ENCODE measurements at places on chromosomes 5 and 9.

DNA sequence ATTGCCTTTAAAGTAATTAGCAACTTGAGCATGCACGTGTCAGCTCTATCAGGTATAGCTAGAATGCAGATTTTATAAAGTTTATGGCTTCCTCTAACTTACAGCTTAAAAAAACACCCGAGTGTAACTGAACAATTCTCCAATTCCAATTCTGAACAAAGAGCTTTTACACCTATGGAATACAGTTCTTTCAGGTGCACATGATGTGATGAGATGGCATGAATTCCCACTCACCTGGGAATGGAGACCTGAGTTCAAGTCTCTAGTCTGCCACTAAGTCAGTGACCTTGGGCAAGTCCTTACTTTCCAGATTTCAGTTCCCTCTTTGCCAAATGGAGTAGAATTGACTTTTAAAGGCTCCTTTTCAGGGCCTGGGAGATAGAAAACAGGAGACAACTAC, 1.8 kb downstream of the ZFAND5 start:
- no peak for DNase-seq

DNA sequence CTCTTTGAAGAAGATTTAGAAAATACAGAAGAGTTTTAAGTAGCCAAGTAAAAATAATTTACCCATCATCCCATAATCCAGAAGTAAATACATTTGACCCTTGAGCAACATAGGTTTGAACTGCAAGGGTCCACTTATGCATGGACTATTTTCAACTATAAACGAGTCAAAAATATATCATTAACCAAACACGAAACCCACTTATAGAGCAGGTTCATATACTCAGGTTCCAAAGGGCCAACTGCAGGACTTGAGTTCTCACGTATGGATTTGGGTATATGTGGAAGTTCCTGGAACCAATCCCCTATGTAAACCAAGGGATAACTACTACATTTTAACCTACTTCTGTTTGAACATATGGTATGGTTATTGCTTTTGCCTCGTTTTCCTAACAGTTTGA, 5.8 kb downstream of the ABITRAM start:
- DNase-seq: no peak

GRCh38 chr9:113558632-113559502, 95.3 kb downstream of the RGS3 start:
- DNase-seq: no peak

GRCh38 chr9:94802251-94802650, 75.8 kb downstream of the AOPEP start:
- no peak for DNase-seq

- DNase-seq: no peak
Measured at GRCh38 chr5:143886651-143887638, 75.0 kb downstream of the HMHB1 start.

GRCh38 chr5:140253985-140254384, 48.9 kb downstream of the PFDN1 start:
- DNase-seq: no peak

DNA sequence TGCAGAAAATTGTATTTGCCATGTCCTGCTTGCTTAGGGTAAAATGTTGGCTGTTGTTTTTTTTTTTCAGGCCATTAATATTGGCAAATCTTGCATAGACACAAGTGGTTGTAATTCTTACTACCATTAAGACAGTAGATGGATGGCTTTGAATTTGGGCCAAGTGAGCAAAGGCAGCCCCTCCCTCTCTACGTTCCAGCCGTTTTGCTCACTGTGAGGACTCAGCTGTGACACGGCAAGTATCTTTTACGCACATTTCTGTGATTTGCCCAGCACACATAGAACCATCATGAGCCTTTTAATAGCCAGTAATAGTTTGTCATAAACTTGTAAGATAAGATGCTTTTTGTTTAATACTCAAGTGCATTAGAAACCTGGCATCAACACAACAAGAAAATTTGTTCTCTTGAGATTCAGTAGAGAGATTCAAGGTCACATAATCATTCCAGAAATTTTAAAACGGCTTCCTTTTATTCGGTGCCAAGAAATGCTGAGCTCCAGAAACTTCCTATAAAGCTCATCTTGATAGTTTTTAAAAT, 205.2 kb upstream of the ADCY2 start:
- no peak for DNase-seq

- DNase-seq: no peak
Measured at GRCh38 chr5:57495285-57496086, 12.9 kb upstream of the ACTBL2 start.

DNA sequence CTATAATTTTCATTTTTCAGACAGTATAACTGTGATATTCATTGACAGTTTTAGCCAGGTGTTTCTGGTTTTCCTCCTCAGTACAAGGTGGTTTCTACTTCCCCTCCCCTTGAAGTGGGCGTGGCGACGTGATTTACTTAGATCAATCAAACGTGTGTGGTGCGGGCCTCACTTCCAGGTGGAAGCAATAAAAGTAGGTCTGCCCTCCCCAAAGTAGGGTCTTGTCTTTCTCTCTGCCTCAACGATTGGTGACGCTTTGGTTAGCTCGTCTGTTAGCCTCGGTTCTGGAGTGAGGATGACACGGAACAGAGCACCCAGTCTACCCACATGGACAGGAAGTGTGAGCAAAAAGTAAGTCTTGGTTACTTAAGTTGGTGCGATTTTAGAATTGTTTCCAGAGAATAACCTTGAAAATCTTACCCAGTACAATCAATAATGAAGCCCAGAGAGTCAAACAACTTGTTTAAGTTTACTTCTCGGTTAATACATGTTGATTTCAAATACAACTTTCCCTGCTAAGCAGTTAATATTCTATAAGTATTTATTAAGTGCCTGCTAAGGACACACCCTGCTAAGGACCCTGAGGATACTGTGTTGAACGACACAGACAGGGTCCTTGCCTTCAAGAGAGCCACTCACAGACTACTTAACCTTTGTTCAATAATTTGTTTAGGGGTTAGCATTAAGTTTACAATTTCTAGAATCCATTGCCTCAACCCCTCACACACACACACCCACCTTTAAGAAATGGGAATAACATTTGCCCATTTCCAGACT, 48.4 kb downstream of the COX7C start:
- DNase-seq: no peak

DNA sequence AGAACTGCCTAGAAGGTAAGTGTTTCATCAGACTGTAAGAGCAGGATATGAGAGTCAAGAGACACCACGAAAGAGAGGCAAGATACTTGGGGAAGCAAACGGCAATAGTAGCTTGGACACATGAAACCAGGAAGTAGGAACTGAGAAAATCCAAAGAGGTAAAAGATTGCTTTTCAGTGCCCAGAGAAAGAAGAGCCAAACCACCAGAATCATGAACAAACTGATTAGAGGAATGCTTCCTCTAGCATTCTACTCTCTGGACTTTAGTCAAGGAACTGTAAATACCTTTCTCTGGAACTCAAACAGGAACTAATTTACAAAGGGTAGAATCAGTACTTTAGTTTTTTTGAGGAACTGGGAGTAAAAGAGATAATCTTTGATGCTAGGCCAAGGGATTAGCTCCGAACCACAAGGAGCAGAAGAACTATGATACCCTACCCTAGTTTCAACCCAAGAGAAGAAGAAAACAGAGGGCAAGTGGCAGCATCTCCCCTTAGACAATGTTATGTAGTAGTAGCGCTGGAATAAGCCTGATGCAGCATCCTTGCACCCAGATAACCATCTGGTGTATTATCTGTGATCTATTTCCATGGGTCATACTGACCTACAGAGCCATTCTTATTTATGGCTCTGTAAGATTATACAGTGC, 41.3 kb downstream of the EFCAB9 start:
- DNase-seq: no peak

GRCh38 chr5:71663191-71663969, 55.7 kb upstream of the CARTPT start:
- no peak for DNase-seq

GRCh38 chr9:132679946-132680625, 9.8 kb downstream of the GTF3C4 start:
- DNase-seq: no peak

DNA sequence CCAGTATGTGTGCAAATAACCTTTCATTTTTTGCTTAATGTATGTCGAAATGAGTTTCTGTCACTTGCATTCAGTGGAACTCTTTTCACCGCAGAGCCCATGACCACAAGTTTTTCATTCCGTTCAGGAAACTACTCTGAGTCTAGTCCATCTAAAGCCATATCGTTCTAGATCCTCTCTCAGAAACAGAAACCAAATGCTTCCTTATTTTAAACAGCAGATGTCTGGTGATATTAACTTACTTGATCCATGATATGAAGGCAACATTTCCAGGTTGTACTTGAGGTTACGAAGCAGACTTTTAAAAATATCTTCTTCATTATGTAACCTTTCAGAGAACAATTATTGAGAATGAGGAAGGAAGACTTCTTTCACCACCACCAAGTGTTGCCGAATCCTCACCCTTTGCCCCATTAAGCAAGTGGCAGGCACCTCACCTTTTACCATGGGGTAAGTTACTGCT, 72.4 kb upstream of the GNAQ start:
- DNase-seq: no peak

- no peak for DNase-seq
Measured at GRCh38 chr9:90142580-90142979, 500.0 kb downstream of the DIRAS2 start.

DNA sequence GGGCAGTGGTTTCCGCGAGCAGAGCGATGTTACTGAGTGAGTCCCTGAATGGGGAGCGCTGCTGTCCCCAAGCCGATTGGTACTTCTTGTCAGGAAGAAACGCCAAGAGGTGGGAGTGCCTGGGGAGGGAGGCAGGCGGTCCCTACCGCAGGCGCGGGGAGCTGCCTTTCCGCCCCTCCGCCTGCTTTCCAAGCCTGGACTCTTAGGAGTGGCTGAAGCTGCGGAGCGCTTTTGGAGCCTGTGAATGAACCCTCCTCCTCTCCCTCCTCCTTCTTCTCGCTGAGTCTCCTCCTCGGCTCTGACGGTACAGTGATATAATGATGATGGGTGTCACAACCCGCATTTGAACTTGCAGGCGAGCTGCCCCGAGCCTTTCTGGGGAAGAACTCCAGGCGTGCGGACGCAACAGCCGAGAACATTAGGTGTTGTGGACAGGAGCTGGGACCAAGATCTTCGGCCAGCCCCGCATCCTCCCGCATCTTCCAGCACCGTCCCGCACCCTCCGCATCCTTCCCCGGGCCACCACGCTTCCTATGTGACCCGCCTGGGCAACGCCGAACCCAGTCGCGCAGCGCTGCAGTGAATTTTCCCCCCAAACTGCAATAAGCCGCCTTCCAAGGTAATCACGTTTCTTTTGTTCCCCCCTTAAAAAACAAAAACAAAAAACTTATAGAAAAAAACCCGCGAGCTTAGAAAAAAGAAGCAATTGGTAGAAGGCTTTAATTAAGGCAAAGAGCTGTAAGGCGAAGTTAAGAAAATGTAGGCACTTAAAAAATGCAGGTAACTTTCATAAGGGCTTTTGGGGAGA, at the start of gene VCAN:
Gene VCAN (plus strand): TSS at position 340 of the 808 bp plus-strand sequence. CDS start 11,775 bp downstream, outside the sequence.
- DNase-seq: no peak

DNA sequence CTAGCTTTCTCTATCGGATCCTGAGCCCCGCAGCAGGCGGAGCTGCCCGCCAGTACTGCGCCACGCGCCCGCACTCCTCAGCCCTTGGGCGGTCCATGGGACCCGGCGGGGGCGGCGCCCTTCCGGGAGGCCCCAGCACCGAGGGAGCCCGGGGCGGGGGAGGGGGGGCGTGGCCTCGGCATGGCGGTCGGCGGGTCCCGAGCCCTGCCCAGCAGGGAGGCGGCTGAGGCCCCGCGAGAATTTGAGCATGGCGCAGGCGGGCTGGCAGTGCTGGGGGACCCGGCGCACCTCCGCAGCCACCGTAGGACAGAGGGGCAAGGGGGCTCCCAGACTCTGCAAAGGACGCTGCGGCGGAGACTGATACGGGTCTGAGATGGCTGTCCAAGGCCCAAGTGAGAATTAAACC, 6.8 kb downstream of the ZDHHC11B start:
- no peak for DNase-seq

GRCh38 chr9:109422641-109423040, 75.5 kb downstream of the PTPN3 start:
- DNase-seq: no peak

DNA sequence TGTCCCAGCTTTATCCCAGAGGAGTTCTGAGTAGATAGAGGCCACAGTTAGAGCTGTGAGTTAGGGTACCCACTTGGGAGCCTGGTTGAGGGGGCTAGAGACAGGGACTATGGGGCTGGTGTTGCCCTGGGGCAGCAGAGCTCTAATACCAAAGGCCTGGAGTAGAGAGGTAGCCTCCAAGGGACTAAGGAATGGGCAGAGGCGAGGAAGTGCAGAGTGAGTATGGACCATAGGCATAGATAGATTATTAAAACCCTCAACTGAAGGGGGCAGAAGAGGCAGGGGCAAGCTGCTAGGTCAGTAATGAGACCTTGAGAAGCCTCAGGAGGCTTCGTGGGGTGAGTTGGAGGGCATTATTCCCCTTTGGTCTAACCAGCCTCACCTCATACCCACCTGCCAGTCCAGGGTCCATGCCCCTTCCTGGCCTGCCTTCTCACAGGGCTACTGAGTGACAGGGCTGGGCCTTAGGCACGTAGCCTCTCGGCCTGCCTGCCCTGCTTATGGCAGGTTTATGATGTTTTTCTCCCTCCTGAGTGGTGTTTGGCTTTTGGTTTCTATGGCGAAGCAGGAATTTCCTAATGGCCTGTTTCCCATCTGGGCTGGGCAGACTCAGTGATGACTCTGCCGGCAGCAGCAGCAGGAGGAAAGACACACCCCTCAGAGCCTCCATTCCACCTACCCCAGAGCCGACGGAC, 8.0 kb downstream of the PDLIM4 start:
- DNase-seq: no peak

GRCh38 chr5:57216714-57217113, 42.9 kb downstream of the GPBP1 start:
- no peak for DNase-seq

GRCh38 chr5:21672360-21672759, 1180.8 kb downstream of the CDH12 start:
- no peak for DNase-seq

GRCh38 chr5:68732251-68732650, 361.6 kb upstream of the SLC30A5 start:
- no peak for DNase-seq

DNA sequence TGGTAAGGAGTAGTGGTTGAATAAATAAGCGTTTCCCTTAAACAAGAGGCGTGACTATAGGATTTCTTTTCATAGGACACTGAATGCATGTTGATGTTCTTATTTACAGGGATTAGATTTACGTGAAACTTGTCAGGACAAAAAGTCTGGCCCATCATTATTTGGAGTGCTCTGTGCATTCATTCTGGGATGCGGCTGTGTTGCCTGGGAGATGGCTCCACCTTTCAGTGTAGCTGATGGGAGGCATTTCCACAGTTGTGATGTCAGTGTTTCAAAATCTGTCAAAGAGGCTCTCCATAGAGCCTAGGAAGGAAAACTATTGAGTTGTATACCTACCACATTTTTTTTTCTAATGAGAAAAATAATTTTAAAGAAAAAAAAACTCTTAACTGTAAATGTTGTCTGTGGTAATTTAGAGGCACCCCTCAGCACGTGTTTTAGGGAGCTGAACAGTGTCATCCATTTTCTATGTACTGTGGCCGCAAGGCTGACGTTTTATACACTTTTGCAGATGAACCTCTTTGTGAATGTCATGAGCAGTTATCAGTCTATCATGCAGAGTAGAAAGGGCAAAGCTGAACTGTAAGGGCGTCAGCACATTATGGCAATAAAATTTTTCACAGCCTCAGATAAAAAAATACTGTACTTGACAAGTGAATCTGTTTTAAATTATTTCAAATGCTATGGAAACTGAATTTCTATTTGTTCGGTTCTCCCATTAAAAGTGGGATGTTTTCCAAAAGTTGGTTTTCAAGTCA, 202.7 kb downstream of the PBX3 start:
- DNase-seq: no peak

- no peak for DNase-seq
Measured at GRCh38 chr9:101536938-101537337, 3.3 kb downstream of the RNF20 start.
